Right ventricle myocardium inferior (tissue), 1 donor: ENCODE measurements at places on chromosomes 7 and 10. TPM values are rescaled to one million over a fixed set of nuclear protein-coding genes. Genes with fewer than 3 reads are reported as not detected.

The UROS gene
- total RNA-seq, result 71.8 TPM

DNA sequence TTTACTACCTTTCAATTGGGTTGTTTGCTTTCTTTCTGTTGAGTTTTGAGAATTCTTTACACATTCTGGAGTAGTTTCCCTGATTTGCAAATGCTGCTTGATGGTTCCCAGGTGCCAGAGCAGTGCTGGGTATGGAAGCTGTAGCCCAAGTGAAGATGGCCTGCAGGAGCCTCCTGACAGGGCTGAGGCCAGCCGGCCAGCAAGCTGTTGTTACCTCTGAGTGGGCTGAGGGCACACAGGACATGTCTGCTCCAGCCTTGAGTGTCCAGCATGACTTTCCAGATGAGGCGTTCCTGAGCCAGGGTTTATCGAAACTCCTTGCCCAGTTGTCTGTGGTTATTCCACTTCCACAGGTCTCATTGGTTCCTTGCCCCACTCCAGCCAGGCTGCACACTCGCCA lies 164.6 kb upstream of the TNS3 start:
- DNase-seq, result no peak

DNA sequence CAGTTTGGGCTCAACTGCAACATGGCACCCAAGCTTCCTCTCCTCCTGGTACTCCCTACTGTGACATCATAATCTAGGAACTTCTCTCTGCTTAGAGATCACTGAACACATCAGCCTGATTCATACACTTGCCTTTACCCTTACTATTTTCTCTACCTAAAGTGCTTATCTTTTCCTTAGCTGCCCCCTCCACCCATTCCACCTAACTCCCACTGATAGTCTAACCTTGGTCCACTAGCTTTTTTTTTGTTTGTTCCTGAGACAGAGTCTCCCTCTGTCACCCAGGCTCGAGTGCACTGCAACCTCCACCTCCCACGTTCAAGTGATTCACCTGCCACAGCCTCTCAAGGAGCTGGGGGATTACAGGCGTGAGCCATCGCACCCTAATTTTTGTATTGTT lies 15.9 kb downstream of the CUL2 start:
- DNase-seq, result no peak

DNA sequence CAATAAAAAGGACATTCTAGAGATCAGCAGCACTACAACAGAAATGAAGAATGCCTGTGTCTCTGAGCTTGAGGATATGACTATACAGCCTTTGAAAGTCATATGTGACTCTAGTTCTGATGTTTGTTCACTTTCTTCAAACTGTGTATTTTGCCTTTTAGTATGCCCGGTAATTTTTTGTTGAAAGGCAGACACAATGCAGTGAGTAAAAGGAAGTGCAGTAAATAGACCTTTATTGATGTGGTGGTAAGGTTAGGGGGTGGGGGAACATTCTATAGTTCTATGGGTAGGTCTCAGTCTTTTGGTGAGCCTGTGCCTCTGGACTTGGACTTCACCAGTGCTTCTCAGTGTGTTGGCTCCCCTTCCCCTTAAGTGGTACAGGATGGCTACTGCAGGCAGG lies 143.5 kb upstream of the CDC14C start:
- DNase-seq, result no peak

- no peak for DNase-seq
Observed at GRCh38 chr10:83617692-83618545, 521.4 kb upstream of the GHITM start.

The DDC gene
- total RNA-seq, result not detected
